AG04449 (cell line): ENCODE measurements at places on chromosomes 1 and 21.

DNA sequence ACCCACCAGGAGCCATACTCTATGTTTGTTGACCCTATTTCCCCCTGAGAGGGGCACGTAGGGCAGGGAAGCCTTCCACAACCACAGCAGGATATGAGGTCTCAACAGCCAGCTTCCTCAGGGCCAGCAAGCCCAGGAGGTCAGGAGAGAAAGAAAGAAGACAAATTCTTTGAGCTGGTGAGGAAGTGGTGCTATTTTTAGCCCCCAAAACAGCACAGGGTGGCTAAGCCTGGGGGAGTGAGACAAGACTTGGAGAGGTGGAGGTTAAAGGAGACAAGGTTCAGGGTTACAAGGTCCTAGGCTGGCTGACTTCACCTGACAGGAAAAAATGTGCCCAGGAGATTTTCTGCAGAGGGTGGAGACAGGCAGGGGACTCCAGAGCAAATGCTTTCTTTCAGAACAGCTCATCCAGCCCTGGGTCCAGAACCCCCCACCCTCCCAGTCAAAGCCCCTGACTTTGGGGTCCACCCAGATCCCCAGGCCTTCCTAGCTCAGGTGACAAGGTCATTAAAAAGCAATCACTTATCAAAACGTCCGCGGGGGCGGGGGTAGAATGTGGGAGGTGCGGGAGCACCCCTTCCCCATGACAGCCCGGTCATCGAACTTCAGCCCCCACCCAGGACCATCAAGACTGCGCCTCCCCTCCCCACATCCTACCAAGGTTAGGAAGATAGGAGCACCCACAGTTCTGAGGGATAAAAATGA is 1.3 kb downstream of the SV2A start:
- DNase-seq: no peak

DNA sequence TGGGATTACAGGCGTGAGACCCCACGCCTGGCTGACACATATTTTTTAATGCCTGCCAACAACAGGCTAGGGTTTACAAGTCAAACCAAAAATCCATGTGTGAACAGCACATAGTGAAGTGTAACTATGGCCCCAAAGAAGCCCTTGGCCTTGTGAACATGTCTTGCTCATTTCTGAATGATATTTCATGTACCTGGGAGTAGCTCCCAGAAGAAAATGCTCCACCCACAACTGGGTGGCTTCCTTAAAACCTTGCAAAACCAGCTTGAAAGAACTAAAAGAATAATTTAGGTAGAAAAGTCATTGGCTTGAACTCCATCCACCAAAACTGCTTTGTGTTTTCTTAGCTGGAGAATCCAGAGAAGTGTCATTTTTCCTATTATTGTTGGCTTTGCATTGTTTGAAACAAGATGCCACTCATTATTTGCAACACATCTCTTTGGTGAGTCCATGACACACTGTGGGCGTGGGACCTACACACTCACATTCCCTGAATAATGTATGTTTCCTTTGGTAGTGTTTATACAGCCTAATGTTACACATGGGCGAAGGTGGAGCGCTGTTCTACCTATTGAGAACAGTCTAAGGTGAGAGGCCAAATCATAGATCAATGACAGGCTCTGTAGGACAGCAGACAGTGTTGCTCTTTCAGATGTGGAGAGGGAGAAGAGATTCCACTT is 28.5 kb upstream of the SDE2 start:
- no peak for DNase-seq

DNA sequence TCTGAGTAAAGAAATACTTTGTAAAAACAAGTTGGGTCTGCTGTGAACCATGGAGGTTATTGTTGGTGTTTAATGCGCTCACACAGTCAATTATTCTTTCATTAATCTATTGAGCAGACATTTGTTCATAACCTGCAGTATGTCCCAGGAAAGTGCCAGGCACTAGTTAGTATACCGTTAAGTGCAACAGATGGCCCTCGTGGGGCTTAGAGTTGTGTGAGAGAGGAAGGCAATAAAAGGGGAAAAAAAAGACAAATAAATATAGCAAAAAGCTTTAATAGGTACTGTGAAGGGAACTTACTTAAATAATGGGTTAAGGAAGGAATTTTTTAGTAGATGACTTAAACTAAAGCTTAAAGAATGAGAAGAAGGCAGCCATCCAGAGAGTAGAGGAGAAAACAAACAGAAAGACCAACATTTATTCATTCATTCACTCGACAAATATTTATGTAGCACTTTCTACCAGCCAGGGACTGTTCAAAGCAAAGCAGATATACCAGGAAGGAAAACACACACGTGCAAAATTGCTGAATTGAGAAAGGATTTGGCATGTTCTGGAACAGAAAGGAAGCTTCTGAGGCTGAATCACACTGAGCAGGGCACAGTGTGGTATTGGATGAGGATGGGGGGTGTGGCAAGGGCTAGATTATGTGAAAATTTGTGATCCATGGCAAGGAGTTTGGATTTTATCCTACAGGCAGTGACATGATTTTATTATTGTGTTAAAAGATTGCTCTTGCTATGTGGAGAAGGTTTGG is 296.1 kb upstream of the SGIP1 start:
- no peak for DNase-seq

DNA sequence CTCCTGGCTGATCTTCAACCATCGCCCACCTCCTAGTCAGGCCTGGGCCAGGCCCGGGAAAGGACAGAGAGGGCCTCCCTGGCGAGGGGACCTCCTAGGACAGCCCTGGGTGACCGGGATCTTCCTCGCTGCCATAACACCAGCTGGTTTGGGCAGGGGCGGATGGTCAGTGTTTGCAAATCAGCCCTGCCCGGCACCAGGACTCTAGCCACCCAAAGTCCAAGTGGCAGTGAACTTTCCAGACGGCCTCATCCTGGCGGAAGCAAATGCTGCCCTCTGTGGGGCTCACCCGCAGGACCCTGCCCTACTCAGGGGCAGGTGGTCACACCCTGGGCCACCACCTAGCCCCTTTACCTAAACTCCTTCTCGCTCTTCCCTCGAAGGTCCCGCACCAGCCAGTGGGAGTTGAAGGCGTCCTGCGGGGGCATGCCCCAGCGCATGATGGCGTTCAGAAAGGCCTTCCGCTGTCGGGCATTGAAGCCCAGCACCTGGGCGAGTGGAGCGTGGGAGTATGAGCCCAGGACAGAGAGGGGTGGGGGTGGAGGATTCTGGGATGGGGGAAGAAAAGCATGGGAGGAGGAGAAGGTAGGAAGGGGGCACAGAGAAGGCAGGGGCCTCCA is 55.3 kb downstream of the CHD5 start:
- DNase-seq: no peak

DNA sequence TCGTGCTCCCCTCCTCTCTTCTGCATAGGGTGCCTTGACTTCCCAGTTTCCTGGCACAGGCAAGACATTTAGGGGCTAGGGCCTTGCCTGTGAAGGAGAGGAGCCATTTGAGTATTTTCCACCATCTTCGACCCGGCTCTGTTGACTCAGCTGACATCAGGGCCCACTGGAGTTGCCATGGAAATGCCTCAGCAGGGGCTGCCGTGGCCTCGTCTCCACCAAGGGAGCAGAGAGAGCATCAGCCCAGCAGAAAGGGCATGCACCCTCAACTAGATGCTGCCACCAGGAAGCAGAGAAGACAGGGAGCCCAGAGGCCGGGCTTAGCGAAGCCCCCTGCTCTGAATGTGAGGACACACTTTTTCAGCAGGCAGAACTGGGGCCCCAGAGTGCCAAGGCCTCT is 101.9 kb upstream of the ACTL8 start:
- no peak for DNase-seq

GRCh38 chr1:2801535-2802291 is at the start of gene TTC34:
TTC34 (minus strand) TSS chr1:2801693; CDS start chr1:2800827, 866 bp downstream.
- DNase-seq: no peak

GRCh38 chr1:213418268-213419071 is 367.4 kb downstream of the RPS6KC1 start:
- no peak for DNase-seq
